ENCODE measurements at places on chromosomes 6 and 20.

- DNase-seq: no peak
Measured at GRCh38 chr6:42088101-42088591, 37.8 kb downstream of the TAF8 start.

- no peak for DNase-seq
Measured at GRCh38 chr6:107121964-107122495, 6.7 kb upstream of the BEND3 start.

- no peak for DNase-seq
Measured at GRCh38 chr6:15363523-15364400, 117.9 kb downstream of the JARID2 start.

GRCh38 chr20:58227391-58228102, 906 bp downstream of the ANKRD60 start:
- no peak for DNase-seq

DNA sequence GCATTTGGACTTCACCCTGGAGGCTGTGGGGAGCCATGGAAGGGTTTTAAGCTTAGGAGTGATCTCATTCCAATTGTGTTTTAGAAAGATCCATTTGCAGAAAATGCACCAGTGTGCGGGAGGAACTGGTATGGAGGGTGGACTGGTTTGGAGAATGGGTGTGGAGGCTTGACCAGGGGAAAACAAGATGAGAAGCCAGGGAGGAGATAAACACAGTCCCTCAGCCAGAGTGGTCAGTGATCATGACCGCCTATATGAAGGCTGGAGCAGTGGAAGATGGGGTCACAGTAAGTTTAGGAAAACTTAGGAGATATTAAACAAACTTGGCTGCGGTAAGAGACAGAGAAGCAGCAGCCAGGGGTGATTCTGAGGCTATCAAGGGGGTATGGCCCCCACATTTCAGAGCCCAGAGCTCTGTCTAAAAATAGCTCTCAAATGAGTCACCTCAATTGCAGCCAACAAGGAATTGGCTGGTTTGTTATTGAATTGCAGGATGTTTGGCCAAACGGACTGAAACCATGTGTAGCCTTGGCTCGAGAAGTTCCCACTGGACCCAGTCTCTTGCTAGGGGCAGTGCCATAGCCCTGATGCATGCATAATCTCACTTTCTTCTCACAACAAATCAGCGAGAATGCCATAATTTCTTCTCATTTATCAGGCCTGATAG, 159.9 kb upstream of the TOP1 start:
- no peak for DNase-seq

GRCh38 chr6:43836507-43837240, 66.7 kb downstream of the VEGFA start:
- no peak for DNase-seq

- no peak for DNase-seq
Measured at GRCh38 chr20:1667502-1668085, 10.0 kb upstream of the SIRPG start.

- DNase-seq: no peak
Measured at GRCh38 chr6:159854959-159855358, 35.8 kb upstream of the MAS1 start.

GRCh38 chr6:9252799-9253198, 817.5 kb upstream of the SLC35B3 start:
- no peak for DNase-seq

Data from activated CD4-positive, CD25-positive, alpha-beta regulatory T cell (primary cell).